Stimulated activated CD8-positive, alpha-beta memory T cell treated with anti-CD3 and anti-CD28 coated beads, Interleukin-4, amount 100 ng/mL, for 1 hour (primary cell): ENCODE measurements at places on chromosomes 6 and 20.

- peak; percentile 47 for DNase-seq
Observed at GRCh38 chr6:30325873-30326525, 728 bp upstream of the TRIM39 start.

DNA sequence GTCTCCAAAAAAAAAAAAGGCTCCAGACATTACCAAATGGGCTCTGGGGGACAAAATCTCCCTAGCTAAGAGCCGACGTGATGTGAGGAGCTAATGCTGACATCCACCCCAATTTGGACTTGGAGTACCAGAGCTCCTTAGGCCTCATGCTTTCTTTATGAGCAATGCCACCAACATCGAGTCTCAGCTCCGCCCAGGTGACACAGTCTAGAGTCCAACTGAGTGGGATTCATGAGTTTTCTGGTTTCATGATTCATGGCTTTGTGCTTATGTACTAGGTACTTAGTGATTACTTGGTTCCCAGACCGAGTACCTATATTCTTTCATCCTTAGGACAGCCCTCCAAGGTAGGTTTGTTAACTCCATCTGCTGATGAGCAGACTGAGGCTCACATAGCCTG, 4.4 kb downstream of the ANKRD60 start:
- DNase-seq: no peak

DNA sequence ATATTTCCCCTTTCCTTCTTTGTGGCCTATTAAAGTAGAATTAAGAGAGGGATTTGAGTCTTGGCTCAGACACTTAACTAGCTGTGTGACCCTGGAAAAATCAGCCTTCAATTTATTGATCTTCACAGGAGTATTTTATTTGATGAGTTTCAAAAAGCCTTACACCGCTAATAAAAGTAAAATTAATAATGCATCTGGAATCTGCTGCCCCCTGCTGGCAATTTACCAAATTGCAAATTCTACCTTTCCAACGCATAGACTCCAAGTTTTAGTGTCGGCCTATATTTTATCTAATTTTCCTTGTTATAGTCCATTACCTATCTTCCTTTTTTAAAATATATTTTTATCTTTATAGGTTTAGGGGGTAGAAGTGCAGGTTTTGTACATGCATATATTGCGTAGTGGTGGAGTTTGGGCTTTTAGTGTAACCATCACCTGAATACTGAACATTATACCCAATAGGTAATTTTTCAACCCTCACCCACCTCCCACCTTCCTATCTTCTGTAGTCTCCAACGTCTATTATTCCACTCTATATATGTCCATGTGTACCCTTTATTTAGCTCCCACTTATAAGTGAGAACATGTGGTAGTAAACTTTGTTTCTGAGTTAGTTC, 46.3 kb downstream of the GOPC start:
- peak; percentile 25 for DNase-seq

- no peak for DNase-seq
Observed at GRCh38 chr6:11139051-11139960, 27.8 kb upstream of the ERVFRD-1 start.

DNA sequence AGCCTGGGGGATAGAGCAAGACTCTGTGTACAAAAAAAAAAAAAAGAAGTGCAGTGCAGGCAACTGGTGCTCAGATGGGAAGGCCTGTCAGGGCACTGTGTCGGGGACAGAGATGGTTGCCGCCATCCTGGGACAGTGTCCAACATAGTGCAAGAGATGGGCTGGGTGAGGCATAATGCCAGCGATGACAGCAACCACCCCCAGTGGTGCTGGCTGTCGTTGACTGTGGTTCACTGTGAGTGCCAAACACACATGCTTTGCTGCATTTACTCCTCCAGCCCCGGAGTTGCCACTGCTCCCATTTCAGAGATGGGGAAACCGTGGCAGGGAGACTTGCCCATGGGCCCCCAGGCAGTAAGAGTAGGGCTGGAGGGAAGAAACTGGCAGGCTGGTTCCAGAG, 5.2 kb upstream of the C20orf203 start:
- no peak for DNase-seq

- DNase-seq: no peak
Observed at GRCh38 chr6:118085665-118086064, 178.6 kb downstream of the SLC35F1 start.

DNA sequence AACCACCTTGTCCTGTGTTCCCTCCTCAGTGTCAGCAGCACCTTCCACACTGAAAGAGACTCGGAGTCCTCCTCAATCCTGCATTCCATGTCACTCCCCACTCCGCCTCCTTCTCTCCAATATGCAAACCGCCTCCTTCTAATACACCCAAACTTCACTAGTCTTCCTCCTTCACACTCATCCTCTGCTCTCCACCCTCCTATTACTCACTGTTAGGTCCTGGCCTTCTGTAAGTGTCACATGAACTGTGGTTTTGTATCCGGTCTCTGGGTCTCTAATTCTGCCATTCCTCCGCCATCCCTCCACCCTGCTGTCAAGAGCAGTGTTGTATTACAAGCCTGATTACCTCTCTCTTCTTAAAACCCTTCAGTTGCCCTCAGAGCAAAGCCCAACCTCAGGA, 200.5 kb upstream of the CDYL start:
- DNase-seq: no peak

DNA sequence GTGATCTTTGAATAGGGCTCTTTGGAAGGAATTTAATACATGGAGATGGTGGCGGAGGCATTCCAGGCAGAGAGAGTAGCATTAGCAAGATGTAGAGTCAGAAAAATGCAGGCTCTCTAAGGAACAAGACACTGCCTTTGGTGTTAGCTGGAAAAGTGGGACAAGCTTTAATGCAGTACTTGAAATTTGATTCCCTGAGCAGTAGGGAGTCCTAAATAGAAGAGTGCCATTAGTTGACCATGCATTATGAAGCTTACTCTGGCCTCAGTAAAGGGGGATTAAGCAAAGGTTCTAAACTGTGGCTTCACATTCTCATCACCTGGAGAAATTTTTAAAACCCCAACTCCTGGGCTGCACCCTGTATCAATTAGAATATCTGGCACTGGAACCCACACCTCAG, 494.8 kb upstream of the SOX4 start:
- no peak for DNase-seq

- no peak for DNase-seq
Observed at GRCh38 chr6:152323376-152323775, 313.8 kb downstream of the SYNE1 start.

DNA sequence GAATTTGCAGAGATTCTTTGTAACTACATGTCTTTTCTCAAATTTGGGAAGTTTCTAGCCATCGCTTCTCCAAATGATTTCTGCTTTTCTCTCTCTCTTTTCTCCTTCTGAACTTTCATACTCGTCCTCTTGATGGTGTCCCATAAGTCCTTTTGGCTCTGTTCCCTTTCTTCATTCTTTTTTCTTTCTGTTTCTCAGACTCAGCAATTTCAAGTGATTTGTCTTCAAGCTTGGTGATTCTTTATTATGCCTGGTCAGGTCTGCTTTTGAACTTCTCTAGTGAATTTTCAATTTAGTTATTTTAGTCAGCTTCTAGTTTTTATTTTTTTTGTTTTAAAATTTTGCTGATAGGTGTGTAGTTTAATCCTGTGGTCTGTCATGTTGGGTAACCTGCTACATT, 57.6 kb upstream of the EEF1E1 start:
- no peak for DNase-seq

GRCh38 chr6:139373154-139373927, 1.1 kb downstream of the CITED2 start:
- peak; percentile 52 for DNase-seq

GRCh38 chr20:44701858-44702256, 13.3 kb upstream of the CCN5 start:
- no peak for DNase-seq

DNA sequence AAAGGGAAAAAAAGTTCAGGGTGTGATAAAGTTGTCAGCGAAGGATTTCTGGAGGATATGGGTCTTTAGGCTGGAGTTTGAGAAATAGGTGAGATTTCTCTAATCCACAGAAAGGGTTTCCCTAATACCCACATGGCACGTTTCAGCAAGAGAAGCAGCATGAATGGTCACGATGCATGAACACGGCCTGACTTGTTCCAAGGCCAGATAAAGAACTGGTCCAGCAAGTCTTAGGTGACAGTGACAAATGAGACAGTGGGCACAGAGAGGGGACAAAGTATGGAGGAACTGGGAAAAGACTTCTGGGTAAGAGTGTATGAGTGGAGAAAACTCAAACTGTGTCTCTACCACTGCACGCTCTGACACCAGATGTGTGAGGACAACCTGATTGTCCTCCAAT, 262.0 kb upstream of the FOXQ1 start:
- DNase-seq: no peak

DNA sequence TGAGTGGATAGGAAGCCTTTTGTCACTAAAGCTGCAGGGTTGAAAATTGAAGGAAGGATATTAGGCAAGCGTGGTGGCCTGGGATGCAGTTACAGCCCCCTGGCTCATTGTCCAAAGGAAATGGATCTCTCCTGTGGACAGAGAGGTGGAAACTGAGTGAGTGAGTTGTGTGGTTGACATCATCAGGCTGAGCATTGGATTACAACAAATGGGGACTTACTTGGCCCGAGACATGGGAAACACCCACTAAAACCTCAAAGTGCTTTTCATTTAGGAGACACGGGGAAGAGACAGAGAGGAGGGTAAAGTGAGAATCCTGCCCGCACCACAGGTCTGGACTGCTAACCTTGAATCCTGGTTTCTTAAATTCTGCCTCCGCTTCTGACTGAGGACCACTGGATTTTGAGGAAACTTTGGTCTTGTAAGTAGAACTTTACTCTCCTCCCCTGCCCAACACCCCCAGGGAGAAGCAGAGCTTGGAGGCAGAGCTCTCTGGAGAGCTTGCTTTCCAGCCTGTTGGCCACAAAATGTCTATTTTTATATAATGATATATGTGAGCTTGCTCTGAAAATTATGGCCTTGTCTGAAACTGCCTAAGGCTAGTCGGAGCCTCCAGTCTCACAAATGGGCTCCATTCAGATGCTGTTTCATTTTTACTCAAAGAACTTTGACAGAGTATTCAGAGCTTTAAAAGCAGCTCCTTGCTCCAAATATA, at the start of gene PKIG:
TSS of gene PKIG (plus strand) at position 269 of the 715 bp plus-strand sequence. CDS start 31,978 bp downstream, outside the sequence.
- no peak for DNase-seq

GRCh38 chr6:136137008-136137692, 113.0 kb downstream of the MTFR2 start:
- DNase-seq: no peak

DNA sequence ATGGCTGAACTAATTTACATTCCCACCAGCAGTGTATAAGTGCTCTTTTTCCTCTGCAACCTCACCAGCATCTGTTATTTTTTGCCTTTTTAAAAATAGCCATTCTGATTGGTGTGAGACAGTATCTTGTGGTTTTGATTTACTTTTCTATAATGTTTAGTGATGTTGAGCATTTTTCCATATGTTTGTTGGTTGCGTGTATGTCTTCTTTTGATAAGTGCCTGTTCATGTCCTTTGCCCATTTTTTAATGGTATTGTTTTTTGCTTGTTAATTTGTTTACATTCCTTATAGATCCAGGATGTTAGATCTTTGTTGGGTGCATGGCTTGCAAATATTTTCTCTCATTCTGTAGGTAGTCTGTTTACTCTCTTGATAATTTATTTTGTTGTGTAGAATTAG, 169.9 kb downstream of the PRL start:
- no peak for DNase-seq
